ENCODE measurements at places on chromosomes 2 and 18.

DNA sequence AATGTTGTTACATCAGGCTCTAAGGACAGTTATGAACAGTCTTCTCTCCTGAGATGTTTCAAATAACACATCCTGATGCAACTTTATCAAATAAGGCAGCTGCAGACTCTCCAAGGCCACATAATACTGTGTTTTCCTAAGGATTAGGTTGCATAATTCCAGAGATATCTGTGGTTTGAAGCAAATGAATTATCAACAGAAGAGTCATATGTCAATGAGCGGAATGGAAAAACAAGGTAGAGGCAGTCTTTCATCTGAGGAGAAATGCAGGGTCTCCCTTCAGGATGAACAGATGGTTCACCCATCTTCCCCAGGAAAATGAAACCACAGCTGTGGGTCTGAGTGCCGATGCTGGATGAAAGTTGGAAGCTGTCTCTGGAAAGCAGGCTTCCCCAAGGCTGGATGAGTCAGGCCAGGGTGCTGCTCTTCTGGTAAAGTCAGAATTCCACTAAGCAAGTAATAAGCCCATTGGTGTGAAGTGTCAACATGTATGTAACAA lies 22.2 kb downstream of the LYG1 start:
- DNase-seq: no peak

GRCh38 chr2:235541838-235542549 lies 48.2 kb downstream of the AGAP1 start:
- DNase-seq: no peak

DNA sequence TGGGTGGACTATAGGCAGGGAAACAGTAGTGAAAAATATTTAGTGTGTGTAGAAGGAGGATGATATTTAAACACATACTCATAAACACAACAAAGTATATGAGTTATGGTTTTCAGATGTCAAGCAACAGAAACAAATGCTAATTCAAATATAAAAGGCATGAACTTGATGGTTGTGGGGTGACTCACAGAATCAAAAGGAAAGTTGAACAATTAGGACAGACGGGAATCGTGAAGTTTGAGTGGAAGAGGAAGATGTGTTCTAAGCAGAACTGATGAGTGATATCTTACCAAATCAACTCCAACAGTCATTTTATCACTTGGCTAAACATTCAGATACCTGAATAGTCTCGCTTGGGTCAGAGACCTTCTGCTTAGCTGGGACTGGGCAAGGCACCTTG lies 53.6 kb upstream of the ITGA6 start:
- no peak for DNase-seq

GRCh38 chr18:67500522-67501205 lies 15.9 kb downstream of the DSEL start:
- no peak for DNase-seq

- DNase-seq: no peak
Measured at GRCh38 chr2:152241948-152242729, 66.6 kb upstream of the STAM2 start.

DNA sequence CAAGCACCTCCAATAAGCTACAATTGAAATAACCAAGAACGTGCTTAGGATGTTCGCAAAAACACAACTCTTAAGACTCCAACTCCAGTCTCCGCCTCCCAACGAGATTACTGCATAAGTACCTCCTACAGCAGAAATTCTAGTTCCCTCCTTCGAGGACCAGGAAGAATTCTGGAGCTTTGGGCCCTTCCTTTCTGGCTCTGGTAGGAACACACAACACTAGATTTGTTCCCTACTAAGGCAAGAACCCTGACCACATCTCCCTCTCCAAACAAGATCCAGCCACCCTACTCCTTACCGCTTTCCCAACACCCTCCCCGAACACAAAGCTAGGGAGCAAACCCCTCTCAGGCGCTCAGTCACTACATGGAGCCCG lies 721 bp downstream of the ADAM17 start:
- DNase-seq: no peak

DNA sequence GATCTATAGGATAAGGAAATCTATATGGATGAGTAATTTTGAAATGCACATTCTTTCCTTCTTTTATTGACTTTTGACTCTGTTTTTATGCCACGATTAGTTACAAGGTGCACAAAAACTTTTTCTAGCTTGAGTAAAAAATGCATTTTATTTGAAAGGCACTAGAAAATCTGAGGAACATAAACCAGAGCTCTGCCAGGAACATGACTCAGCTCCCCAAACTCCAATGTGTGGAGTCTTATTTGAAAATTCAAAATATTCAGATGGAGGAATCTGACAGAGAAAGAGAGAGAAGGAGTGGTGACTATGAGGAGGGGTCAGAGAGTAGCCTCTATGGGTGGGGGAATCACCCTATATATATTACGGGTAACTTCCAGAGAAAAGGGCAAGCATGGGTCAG lies 231.0 kb downstream of the DCC start:
- DNase-seq: no peak

- DNase-seq: no peak
Measured at GRCh38 chr2:46056541-46056940, 240.7 kb upstream of the EPAS1 start.

DNA sequence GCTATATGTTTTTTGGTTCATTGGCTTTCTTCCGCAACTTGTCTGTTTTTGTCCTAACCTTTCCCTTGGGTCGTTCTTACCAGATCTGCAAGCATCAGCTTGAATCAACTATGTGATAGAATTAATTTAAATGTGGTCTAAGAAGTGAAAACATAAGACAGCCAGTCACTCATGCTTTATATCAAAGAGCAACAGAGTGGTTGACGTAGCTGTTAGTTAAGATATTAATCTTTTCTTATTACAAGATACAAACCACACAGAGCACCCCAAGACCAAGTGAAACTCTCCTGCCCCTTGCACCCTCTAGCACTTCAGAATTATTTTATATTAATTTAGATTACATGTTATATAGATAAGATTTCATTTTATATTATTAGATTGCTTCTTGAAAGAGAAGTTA lies 15.2 kb downstream of the IL18RAP start:
- DNase-seq: no peak

DNA sequence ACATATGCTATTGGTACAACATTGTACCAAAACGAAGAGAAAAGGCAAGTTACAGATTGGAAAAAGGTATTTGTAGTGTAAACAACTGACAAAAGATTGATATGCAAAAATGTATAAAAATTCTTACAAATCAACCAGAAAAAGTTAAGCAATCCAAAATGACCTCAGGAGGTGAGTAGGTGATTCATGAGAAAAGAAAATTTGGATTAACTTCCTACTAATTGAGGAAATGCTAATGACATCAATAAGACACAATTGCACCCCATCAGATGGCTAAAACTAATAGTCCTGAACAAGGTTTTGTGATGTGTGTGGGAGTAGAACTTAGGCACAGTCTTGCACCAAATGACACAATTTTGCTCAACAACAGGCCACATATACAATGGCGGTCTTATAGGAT lies 129.3 kb downstream of the COPS8 start:
- no peak for DNase-seq

GRCh38 chr2:85978883-85979780 lies 90.3 kb upstream of the ST3GAL5 start:
- no peak for DNase-seq

DNA sequence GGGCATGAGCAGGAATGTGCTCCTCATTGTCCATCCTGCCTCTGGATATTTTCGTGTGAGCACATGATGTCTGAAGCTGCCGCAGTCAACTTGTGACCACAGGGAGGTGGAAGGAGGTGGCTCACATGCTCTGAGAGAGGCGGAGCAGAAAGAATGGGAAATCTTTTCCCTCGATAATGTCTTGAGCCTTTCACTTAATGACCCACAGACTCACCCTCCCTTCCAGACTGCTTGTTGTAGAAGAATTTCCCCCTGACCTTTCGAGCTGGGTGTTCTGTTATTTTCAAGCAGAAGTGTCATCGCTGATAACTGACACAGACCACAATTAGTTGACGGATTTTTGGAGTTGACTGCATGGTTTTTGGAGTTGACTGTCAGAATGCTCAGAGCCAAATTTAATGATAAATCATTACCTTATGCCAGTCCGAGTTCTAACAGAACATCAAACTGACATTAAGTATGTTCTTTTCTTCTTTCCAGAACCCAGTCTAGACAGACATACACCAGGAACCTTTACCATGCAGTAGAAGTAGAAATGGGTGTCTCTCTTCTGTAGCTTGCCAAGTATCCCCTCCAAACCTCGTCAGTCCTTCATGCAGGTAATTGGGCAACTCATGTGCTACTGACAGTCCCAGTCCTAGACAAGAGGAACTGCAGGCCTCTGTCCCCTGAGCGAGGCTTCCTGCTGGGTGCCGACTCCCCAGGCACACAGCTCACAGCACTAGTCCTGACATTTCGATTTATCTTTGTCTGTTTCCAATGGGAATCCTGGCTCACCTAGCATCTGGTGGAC lies 29.4 kb upstream of the RTTN start:
- no peak for DNase-seq

DNA sequence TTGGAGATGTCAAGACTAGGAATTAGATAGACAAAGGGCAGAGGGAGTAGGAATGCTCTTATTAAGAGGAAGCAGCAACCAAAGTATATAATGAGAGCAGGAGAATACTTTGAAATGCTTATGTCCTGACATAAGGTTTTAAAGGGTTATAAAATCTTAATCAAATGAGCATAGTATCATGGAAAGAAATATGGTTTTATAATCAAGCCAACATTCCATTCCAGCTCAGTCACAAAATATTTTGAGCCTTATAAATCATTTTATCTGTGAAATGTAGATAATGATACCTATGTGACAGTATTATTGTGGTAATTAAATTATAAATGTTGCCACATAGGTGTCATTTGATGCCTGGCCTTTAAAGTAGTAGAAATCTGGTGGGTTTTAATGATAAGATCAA lies 17.6 kb downstream of the VSNL1 start:
- DNase-seq: no peak

- no peak for DNase-seq
Measured at GRCh38 chr2:204695506-204695905, 150.2 kb downstream of the PARD3B start.

- DNase-seq: no peak
Measured at GRCh38 chr2:187482796-187483195, 34.7 kb upstream of the CALCRL start.

DNA sequence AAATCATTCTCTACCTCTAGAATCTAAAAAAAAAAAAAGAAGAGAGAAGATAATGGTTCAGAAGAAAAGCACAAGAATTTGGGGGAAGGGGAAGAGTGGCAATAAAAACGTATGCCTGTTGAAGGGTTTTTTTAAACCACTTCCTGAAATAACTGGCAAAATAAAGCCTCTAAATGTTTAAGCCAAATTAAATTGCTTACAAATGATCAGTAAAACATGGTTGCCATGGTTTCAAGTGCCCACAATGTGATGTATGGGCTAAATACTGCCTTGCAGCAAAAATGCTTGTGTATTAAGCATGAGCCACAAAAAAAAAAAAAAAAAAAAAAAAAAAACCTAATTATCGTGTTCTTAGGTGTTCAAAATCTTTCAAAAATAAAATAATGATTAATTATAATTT lies 60.8 kb downstream of the RBM43 start:
- DNase-seq: no peak

DNA sequence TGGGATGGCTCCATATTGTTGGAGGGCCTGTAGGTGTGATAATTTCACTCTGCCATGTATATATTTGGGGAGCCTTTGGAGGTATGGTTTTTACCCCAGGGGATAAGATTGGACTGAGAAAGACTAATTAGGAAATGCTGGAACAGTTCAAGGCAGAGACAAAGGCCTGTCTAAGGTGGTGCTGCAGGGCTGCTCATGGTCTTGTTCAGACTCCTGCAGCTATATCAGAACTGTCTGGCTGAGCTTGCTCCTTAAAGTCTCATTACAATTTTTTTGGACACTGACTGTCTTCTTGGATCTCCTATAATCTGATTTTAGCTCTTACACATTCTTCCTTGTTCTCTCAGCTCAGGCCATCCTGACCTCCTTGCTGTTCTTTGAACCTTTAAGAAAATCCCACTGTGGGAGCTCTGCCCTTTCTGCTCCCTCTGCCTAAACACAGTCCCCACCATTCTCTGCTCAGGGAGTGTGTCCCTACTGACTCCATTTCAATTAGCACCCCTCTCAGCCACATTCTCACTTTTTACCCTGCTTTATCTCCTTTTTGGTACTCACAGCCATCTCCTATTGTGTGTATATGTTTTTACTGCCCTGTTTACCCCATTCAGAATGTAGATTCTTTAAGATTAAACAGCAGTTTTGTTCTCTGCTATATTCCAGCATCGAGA lies 468.7 kb upstream of the FANCL start:
- DNase-seq: no peak

DNA sequence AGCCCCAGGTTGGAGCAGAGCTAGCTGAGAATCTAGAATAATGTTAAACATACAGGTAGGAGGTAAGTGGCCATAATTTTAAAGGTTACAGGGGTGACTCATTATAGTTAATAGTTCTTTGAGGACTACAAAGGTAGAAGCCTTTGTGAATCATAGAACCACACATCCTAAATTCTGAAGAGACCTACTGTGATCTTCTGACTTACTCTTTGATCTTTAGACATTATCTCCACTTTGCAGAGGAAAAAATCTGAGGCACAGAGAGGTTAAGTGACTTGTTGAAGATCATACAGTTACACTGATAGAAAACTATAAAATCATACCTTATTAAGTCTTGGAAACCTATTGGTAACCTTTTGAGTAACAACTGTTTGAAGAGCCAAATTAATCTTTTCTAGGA lies 1051.3 kb upstream of the NRXN1 start:
- DNase-seq: no peak

GRCh38 chr2:27117995-27118524 lies 868 bp downstream of the CGREF1 start:
- DNase-seq: no peak

- no peak for DNase-seq
Measured at GRCh38 chr2:28377195-28377816, 15.4 kb upstream of the FOSL2 start.

DNA sequence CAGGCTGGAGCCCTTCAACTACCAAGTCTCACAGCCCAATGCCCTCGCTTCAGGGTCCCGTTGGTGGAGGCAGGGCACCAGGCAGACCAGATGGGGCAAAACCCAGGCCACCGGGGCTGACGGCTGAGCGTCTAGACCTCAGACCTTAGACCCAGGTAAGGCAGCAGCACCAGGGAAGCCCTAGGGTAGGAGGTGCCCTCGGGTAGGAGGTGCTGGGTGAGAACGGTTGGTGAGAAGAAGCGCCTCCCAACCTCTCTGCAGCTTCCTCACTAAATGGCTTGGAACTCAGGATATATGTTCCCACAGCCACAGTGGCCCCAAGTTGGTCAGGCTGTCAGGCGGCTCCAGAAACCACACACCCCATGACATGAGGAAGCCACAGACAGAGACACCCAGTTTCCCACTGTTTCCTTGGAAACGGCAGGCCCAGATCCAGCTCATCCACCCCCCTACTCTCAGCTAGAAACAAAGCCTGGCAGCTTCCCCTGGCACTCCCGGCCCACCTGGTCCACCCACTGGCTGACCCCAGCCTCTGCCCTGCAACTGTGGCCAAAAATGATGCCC lies 13.1 kb upstream of the MLPH start:
- no peak for DNase-seq
